Activated CD4-positive, alpha-beta T cell treated with anti-CD3 and anti-CD28 coated beads, Interleukin-2, amount 10 ng/mL, durations not matched to agents 7 days and 5 days (primary cell): ENCODE measurements at places on chromosomes 7 and 10. TPM values are rescaled to one million over a fixed set of nuclear protein-coding genes. Genes with fewer than 3 reads are reported as not detected.

The GPR26 gene
- total RNA-seq = not detected

The PLPP4 gene
- total RNA-seq = not detected

The UCN3 gene
- not detected for total RNA-seq

The SFTPA1 gene
- not detected for total RNA-seq

The PPP1R3C gene
- total RNA-seq = not detected

The C7orf33 gene
- total RNA-seq = not detected

The SPDYE9 gene
- total RNA-seq = not detected

The FAM24B gene
- total RNA-seq = 13.9 TPM

The VIPR2 gene
- total RNA-seq = not detected

The CAMK1D gene
- total RNA-seq = 15.5 TPM

- DNase-seq = peak; percentile 68
Observed at GRCh38 chr7:23261843-23262452, 15.4 kb downstream of the GPNMB start.

- DNase-seq = no peak
Observed at GRCh38 chr10:23174074-23174976, 17.8 kb upstream of the PTF1A start.

GRCh38 chr7:64736575-64736974, 57.7 kb upstream of the ZNF138 start:
- DNase-seq = no peak

DNA sequence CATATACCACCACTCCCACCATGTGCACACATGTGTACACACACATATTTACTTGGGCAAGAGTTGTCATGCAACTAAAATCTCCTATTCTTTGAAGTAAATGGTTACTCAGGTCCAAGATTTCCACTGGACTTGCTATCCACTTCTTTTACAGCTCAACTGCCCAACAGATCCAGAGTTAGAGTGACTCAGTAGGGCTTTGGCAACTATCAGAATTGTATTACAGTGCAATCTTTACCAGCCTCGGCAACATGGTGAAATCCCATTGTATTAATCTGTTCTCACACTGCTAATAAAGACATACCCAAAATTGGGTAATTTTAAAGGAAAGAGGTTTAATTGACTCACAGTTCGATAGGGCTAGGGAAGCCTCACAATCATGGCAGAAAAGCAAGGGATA, 51.9 kb upstream of the ABLIM1 start:
- DNase-seq = no peak

- DNase-seq = no peak
Observed at GRCh38 chr7:90749262-90749661, 153.1 kb downstream of the CDK14 start.

DNA sequence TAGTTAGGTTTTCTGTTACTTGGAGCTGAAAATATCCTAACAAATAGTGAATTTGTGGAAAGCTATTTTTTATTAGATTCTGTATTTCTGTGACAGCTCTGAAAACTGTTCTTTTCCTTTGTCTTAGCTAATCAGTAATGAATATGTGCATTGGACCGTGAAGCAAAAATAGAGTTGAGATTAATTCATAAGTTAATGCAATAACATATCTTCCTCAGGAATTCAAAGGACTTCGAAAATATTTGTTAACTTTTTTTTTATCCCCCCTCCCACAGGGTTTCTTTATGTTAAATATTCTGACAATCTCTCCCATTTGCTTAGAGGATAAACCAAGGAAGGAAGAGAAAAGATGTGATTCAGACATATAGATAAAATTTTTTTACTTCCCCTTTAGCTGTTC, 101.4 kb downstream of the PODXL start:
- DNase-seq = no peak

- DNase-seq = no peak
Observed at GRCh38 chr7:152365982-152366603, 69.7 kb downstream of the KMT2C start.

GRCh38 chr10:42112331-42113157, 525.8 kb downstream of the ZNF33B start:
- DNase-seq = no peak

DNA sequence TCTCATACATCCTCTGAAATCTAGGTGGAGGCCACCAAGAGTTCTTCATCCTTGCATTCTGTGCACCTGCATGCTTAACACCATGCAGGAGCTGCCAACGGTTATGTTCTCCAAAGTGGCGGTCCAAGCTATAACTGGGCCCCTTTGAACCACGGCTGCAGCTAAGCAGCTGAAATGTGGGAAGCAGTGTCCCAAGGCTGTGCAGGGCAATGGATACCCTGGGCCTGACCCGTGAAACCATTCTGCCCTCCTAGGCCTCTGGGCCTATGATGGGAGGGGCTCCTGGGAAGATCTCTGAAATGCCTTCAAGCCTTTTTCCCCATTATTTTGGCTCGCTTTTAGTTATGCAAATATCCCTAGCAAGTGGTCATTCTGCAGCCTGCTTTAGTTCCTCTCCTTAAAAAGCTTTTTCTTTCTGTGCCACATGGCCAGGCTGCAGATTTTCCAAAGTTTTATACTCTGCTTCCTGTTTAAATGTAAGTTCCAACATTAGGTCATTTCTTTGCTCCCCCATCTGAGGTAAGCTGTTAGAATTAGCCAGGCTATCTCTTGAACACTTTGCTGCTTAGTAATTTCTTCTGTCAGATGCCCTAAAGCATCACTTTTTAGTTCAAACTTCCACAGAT, 7.7 kb upstream of the GTPBP4 start:
- no peak for DNase-seq

- no peak for DNase-seq
Observed at GRCh38 chr10:66627156-66627555, 298.7 kb upstream of the LRRTM3 start.

GRCh38 chr10:82390866-82391658, 516.1 kb downstream of the NRG3 start:
- DNase-seq = no peak

- DNase-seq = no peak
Observed at GRCh38 chr10:29804025-29804852, 169.5 kb upstream of the SVIL start.

DNA sequence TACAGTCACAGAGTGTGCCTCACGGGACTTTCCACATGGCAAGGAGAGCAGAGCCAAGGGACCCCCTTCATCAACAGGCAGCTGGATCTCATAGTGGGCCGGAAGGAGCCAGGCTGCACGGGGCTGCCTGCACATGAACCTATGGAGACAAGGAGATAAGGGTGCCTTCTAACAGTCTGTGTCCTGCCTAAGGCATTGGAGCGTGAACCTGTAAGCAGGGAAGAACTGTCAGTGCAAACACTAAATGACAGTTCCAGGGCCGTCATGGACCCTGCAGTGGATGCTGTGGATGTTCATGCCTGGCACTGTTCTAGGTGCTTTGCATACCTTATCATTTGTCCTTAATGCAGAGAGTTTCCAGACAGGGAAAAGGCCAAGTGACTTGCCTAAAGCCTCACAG, 85.9 kb downstream of the WIPF3 start:
- no peak for DNase-seq

GRCh38 chr7:123351516-123352505, 152.0 kb upstream of the SLC13A1 start:
- DNase-seq = no peak

DNA sequence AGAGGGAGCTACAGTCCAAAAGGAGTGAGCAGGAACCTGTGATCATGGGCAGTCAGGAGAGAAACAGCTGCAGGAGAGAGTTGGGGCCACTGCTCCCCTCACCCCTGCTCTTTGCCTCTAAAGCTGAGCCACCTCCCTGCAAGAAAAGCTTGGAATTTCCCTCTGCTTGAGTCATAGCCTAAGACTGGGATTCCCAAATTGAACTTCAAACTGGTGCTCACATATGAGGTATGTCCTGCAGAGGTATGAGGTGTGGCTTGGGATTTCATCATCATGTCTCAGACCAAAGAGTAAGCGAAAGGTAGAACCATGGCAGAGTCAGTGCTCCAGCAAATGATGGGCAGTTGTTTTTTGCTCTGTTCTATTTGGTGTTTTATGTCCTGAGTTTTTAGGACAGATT, 237.1 kb upstream of the NRP1 start:
- DNase-seq = no peak

DNA sequence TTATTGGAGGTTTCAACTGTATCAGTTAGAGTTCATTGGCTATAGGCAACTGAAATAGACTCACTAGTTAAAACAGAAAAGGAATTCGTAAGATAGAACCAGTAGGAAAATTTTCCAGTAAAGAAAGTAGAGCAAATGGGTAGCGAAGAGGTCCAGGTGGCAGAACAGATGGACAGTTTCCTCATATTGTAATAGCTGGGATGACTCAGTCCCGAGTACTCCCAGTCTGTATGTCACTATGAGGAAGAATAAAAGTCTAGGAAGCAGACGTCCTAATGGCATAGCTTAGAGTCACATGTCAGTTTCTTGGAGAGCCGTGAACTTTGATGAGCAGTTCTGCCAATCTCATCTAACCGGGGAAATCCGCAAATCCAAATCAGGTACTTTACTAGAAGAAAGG, 95.3 kb downstream of the RNF32 start:
- DNase-seq = no peak

- DNase-seq = no peak
Observed at GRCh38 chr7:88169717-88170320, 50.0 kb downstream of the SRI start.

DNA sequence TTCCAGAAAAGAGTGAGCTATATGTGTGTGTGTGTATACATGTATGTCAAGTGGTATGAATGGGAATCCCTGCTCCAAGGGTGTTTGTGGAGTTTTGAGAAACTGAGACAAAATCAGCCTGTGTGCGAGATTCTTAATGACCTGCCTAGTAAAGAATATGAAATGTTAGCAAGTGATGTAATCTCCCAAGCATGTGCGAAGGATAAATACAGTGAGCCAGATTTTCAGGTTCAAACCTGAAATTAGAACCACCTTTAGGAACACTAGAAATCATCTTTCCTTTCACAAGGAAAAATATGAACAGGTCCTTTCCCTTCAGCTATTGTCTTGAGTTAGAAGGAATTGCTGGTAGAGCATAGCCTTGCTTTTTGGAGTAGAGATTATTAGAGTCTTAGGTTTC, 457.6 kb downstream of the LRMDA start:
- no peak for DNase-seq

GRCh38 chr7:77903597-77903996, 105.0 kb downstream of the PHTF2 start:
- no peak for DNase-seq

GRCh38 chr10:131093795-131094366, 217.6 kb downstream of the TCERG1L start:
- DNase-seq = no peak

GRCh38 chr7:40393660-40394059, 258.9 kb downstream of the SUGCT start:
- DNase-seq = no peak

- DNase-seq = no peak
Observed at GRCh38 chr7:2729031-2729892, 41.3 kb downstream of the AMZ1 start.

DNA sequence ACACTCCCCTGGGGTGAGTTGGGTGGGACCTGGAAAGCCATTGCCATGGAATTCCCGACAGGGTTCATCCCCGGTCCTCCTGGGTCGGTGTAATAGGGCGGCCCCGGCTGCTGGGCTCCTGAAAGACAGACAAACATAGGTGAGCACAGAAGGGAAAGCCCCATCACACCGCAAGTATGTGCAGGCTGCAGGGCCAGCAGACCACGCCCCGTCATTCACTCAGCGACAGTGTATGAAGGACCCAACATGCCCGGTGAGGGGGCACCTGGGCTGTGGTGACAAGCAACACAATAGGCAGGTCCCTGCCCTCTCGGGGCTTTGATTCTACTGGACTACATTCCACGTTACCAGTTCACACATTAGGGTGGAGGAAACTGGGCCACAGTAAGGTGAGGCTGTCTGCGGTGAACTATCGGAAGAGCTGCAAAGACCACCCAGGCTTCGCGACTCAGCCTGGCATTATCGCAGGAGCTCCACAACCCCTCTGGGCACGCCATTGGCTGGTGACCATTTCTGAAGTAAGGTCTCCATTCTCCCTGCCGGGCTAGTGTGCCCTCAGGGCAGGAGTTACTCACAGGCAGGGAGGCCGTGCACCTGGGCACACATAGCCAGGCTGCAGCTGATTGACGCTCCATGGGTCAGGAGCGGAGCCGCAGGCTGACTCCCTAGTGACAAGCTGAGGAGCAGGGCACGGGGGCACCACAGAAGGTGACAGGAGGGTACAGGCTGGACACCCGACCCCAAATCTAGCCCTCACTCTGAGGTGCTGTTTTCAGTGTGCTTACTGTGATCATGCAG, 99.2 kb downstream of the VOPP1 start:
- no peak for DNase-seq

DNA sequence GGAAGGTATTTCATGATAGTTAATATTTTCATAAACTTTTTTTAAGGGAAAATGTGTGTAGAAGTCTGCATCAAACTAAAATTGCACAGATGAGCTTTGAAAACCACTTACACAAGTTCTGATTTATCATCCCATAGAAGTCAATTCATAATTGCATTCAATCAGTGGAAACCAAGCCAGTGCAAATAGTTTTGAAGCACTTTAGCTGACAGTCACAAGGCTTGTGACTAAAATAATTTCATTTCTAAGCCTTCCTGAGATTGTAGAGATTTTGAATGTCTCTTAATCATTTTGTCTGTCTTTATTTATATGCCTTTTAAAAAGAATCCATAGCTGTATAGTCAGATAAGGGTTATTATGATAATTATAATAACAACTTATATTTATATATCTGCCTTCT, 41.4 kb downstream of the EXOC4 start:
- no peak for DNase-seq
